ENCODE measurements at places on chromosomes 2 and 18. TPM values are rescaled to one million over a fixed set of nuclear protein-coding genes. Genes with fewer than 3 reads are reported as not detected.
A peak's percentile ranks its signal among the peaks of the same experiment; 100 is the strongest.

DNA sequence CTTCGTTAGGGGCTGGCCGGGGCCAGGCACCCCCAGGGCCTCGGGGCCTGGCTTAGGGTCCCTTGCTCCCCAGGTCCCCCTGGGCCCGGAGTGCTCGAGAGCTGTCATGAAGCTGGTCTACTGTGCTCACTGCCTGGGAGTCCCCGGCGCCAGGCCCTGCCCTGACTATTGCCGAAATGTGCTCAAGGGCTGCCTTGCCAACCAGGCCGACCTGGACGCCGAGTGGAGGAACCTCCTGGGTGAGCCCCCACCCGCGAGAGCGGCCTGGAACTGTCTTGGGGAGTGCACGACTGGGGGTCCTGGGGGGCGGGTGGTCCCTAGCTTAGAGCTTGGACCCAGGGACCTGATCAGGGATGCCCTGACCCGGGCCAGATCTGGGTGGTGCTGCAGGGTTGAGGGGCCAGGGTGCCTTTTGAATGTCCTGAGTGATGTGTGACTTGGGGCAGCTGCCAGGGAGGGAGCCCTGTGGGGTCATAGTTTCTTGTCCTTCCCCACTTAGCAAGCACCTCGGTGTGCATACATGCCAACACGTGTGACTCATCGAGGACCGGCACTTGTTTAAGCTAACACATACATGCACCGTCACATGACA, 27.9 kb downstream of the GPC1 start:
- no peaks in the 10 kb centered on the region for H3K27me3 ChIP-seq
- DNase-seq, result peak; percentile 10
- no peak overlapping the region for H3K27ac ChIP-seq
- H3K4me1 ChIP-seq, result no peaks in the 10 kb centered on the region
- H3K4me3 ChIP-seq, result no peak overlapping the region

DNA sequence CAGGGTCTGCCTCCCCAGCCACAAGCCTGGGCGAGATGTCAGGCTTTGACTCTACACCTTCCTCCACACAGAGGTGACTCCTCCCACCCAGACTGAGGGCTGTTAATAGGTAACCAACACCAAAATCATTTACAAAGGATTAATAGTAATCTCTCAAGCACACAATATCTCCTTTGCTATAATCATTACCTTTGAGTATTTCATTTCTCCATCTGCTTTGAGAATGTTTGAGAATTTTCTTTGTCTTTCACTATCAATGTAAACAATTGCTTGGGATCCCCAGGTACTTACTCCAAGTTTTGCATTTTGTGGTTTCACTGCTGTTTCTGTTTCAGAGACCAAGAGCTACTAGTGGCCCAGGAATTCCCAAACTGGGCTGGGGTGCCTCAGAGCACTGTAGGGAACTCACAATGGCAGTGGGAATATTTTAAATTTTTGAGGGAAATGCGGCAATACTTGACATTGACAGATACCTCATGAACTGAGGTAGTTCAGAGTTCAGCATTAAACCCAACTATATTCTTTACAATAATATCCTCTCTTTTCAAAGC, 166.4 kb upstream of the MGAT5 start:
- no peak overlapping the region for H3K4me3 ChIP-seq
- no peaks in the 10 kb centered on the region for H3K4me1 ChIP-seq
- no peak for DNase-seq
- H3K36me3 ChIP-seq, result no peaks in the 10 kb centered on the region
- H3K27me3 ChIP-seq, result no peaks in the 10 kb centered on the region

DNA sequence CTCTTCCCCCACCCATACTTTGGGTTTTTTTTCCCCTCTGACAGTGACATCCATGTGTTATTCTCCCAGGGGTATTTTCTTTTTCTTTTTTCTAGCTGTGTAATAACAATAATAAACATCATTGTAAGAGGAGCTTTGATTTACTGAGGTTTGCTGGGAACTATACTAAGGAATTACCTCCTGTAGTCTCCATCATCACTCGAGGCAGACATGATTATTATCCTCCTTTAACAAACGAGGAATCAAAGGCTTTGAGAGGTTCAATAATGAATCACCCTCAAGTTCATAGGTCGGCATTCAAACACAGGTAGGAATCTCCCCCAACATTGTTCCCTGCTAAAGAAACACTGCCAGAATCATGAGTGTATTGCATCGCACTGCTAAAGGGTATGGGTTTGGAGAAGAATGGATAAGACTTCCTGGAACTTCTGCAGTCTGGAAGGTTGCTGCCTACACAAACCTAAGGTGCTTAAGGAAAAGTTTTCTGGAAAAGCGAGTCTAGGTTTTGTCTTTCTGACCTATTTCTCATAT, 260.2 kb upstream of the SESTD1 start:
- H3K4me1 ChIP-seq, result no peaks in the 10 kb centered on the region
- no peak overlapping the region for H3K4me3 ChIP-seq
- no peaks in the 10 kb centered on the region for H3K36me3 ChIP-seq
- no peaks in the 10 kb centered on the region for H3K27me3 ChIP-seq
- no peak overlapping the region for H3K27ac ChIP-seq

DNA sequence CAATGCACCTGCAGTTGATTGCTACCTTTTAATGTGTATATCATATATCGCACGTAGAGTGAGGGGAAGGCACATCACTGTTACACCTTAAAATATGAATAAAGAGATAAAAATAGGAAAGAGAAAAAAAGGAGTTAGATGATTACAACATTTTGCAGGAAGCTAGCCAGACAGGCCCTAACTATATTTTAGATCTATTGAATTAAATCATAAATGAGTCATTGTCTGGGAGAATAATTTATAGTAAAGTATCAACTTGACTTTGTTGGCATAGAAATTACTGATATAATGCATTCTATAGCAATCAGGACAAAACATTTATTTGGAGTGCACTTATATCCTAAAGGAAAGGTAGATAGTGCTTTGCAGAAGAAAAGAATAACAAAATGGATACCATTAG, 384.9 kb upstream of the NXPH2 start:
- H3K4me3 ChIP-seq, result no peak overlapping the region
- H3K36me3 ChIP-seq, result no peaks in the 10 kb centered on the region
- no peak for DNase-seq

- no peaks in the 10 kb centered on the region for H3K36me3 ChIP-seq
- peak; percentile 26 for DNase-seq
- no peak overlapping the region for H3K27ac ChIP-seq
- peaks cover 44% of the 10 kb centered on the region for H3K4me1 ChIP-seq
- peaks cover 94% of the 10 kb centered on the region for H3K27me3 ChIP-seq
- no peak overlapping the region for H3K4me3 ChIP-seq
Observed at GRCh38 chr2:172092716-172093415, 7.6 kb downstream of the DLX1 start.

GRCh38 chr2:109690822-109691541, 76.8 kb downstream of the SOWAHC start:
- H3K27me3 ChIP-seq, result no peaks in the 10 kb centered on the region
- H3K36me3 ChIP-seq, result no peaks in the 10 kb centered on the region
- no peak overlapping the region for H3K27ac ChIP-seq
- no peak for DNase-seq

GRCh38 chr2:20852670-20853069, 29.8 kb upstream of the LDAH start:
- H3K27ac ChIP-seq, result no peak overlapping the region
- no peak for DNase-seq
- no peaks in the 10 kb centered on the region for H3K27me3 ChIP-seq
- H3K36me3 ChIP-seq, result no peaks in the 10 kb centered on the region

DNA sequence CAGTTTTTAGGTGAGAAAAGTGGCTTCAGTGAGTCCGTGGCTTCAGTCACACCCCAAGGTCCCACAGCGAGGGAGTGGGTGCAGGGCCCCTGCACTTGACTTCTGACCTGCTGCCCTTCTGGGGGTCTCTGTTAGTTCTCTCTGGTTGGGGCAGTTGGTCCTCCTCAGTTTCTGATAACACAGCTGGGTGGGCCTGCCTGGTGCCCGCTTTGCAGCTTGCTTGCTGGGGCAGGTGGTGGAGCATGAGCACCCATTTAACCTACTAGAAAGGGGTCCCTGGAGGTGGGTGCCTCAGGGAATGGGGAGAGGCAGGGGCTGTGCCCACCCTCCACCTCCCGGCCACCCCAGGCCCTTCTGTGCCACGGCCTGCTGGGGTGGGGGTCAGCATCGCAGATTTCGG, 83.2 kb downstream of the ASB1 start:
- no peak overlapping the region for H3K27ac ChIP-seq
- DNase-seq, result no peak
- H3K36me3 ChIP-seq, result no peaks in the 10 kb centered on the region
- H3K27me3 ChIP-seq, result no peaks in the 10 kb centered on the region

- H3K36me3 ChIP-seq, result peaks cover 46% of the 10 kb centered on the region
- H3K4me1 ChIP-seq, result peaks cover 76% of the 10 kb centered on the region
- no peak overlapping the region for H3K27ac ChIP-seq
Observed at GRCh38 chr2:233118648-233119000, 58.5 kb downstream of the INPP5D start.

DNA sequence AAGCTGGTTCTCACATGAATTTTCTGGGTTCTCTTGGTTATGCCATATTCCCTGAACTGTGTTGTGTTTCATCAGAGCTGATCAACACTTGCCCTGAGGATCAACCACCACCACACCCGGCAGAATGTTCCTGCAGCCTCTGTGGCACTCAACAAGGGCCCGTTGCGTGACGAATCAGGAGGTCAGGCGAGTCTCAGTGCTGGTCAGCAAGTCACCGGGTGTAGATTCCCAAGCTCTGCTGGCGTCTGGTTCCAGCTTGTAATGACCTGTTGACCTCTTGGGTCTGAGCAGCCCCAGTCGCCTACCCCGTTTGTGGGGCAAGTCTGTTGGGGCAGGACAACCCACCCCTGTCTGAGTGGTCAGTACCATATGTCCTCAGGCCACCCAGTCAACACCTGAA, 46.0 kb downstream of the ADCY3 start:
- H3K27ac ChIP-seq, result no peak overlapping the region
- no peaks in the 10 kb centered on the region for H3K27me3 ChIP-seq
- no peaks in the 10 kb centered on the region for H3K4me1 ChIP-seq

DNA sequence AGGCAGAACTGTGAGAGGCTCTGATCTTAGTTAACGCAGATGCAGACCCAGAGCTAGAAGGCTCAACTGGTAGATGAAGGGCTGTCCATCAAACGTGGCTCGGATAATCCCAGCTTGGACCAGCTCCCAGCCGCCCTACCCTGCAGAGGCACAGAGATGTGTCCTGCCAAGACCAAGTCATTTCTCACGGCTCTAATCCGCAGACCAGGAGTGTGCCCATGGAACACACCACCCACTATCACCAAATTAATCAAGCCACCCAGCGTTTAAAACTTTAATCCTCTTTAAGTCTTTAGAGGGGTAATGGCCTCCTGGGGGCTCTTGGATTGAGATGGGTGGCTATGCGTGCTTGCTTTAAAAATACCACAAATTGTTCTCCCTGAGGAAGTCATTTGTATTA, 17.5 kb downstream of the LYPD1 start:
- H3K27ac ChIP-seq, result no peak overlapping the region
- no peaks in the 10 kb centered on the region for H3K27me3 ChIP-seq
- H3K36me3 ChIP-seq, result no peaks in the 10 kb centered on the region

NOL4 gene
- total RNA-seq, result not detected

TGOLN2 gene
- total RNA-seq, result 207 TPM

ACVR1 gene
- 6.9 TPM for total RNA-seq

FAM237A gene
- not detected for total RNA-seq

SLC66A2 gene
- total RNA-seq, result 51.2 TPM

GPAT2 gene
- 3.8 TPM for total RNA-seq

EHD3 gene
- 7.8 TPM for total RNA-seq

ATP6V1B1 gene
- total RNA-seq, result not detected

METTL8 gene
- total RNA-seq, result 15.2 TPM

All from natural killer cell (primary cell).